ENCODE measurements at places on chromosomes 16 and 17. TPM values are rescaled to one million over a fixed set of nuclear protein-coding genes. Genes with fewer than 3 reads are reported as not detected.

- DNase-seq: no peak
- no peaks in the 10 kb centered on the region for H3K4me1 ChIP-seq
- no peaks in the 10 kb centered on the region for H3K27me3 ChIP-seq
- no peaks in the 10 kb centered on the region for H3K36me3 ChIP-seq
Measured at GRCh38 chr16:25023556-25023955, 8.4 kb upstream of the ARHGAP17 start.

DNA sequence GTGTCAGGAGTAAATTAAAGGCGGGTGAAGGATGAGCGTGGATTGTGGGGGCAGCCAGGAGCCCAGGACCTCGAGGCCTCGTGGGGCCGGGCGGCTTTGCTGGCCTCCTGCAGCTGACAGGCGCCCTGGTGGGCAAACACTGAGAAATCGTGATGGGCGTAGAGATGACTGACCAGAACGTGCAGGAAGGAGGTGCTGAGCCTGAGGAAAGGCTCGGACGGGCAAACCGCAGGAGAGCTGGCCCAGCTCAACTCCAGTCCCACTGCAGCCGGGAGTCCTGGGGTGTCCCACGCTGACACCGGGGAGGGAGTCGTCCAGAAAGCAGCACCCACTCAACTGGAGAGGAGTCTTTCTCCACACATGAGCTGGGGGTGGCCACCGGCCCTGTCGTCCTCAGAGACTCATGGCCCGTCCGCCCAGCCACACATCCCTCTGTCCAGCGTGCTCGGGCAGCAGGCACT lies 36.9 kb downstream of the METRNL start:
- no peaks in the 10 kb centered on the region for H3K36me3 ChIP-seq
- H3K4me3 ChIP-seq: no peak overlapping the region
- no peak for DNase-seq
- no peaks in the 10 kb centered on the region for H3K27me3 ChIP-seq
- no peak overlapping the region for H3K27ac ChIP-seq
- no peaks in the 10 kb centered on the region for H3K4me1 ChIP-seq

RMI2 gene
- 6.9 TPM for total RNA-seq

- H3K4me1 ChIP-seq: peaks cover 8% of the 10 kb centered on the region
- DNase-seq: no peak
- no peak overlapping the region for H3K4me3 ChIP-seq
- H3K27me3 ChIP-seq: no peaks in the 10 kb centered on the region
Measured at GRCh38 chr16:11597235-11598095, 10.7 kb upstream of the LITAF start.

DNA sequence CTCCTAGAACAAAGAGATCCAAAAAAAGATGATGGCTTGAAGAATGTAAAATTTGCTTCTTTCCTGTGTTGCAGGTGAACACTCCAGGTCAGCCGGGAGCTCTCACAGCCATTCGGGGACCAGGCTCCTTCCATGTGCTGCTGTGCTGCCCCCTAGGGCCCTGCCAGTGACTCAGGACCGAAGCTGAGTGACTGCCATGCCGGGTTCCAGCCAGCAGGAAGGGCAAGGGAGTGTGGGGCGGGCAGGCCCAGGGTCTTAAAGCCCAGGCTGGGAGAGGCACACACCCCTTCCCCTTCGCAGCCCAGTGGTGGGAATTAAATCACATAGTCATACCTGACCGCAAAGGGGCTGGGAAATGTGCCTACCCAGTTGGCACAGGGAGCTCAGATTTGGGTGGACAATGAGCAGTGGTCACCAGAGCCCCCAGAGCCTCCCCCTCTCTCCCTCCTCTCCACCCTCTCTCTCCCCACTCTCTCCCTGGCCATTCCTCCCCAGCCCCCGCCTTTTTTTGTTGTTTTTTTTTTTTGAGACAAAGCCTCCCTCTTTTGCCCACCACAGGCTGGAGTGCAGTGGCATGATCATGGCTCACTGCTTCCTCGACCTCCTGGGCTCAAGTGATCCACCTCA lies 11.5 kb downstream of the EPOP start:
- H3K4me3 ChIP-seq: no peak overlapping the region
- no peak overlapping the region for H3K27ac ChIP-seq
- peak; percentile 26 for DNase-seq
- no peaks in the 10 kb centered on the region for H3K36me3 ChIP-seq

CFAP97D1 gene
- 0.16 TPM for total RNA-seq

MYADML2 gene
- total RNA-seq: not detected

PRKCA gene
- 49.9 TPM for total RNA-seq

- no peaks in the 10 kb centered on the region for H3K27me3 ChIP-seq
- H3K36me3 ChIP-seq: peaks cover 27% of the 10 kb centered on the region
- H3K27ac ChIP-seq: no peak overlapping the region
- H3K4me3 ChIP-seq: no peak overlapping the region
- DNase-seq: no peak
- no peaks in the 10 kb centered on the region for H3K4me1 ChIP-seq
Measured at GRCh38 chr17:19904924-19905323, 37.2 kb upstream of the ULK2 start.

Measured in astrocyte (in vitro differentiated cells and primary cell).